ENCODE measurements at places on chromosomes 16 and 17. TPM values are rescaled to one million over a fixed set of nuclear protein-coding genes. Genes with fewer than 3 reads are reported as not detected.

DNA sequence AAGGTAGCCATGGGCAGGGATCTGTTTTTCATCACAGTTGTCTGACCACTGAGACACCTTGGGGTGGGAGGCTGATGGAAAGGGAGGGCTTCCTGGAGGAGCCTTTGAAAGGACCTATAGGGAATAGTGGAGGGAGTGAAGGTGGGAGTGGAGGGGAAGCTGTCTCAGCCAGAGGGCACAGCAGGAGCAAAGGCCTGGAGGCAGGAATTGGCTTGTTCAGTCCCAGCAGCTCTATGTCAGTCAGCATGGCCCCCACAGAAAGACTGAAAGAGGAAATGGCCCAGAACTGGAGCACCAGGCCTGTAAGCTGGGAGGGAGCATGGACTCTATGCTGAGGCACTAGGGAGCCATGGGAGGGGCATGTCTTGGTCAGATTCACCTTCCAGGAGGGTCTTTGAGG, 12.8 kb upstream of the CBFB start:
- peak; percentile 46 for DNase-seq

GRCh38 chr16:66236301-66236700, 130.2 kb upstream of the CDH5 start:
- peak; percentile 54 for DNase-seq

C1QTNF1 gene
- total RNA-seq: 31.4 TPM

EMC6 gene
- 11.7 TPM for total RNA-seq

GRCh38 chr16:63617990-63618763, 1503.7 kb downstream of the CDH11 start:
- DNase-seq: no peak

Measured in sigmoid colon (tissue), 7 donors.